Upper lobe of left lung (tissue), 6 donors: ENCODE measurements at places on chromosomes 3 and 15.

DNA sequence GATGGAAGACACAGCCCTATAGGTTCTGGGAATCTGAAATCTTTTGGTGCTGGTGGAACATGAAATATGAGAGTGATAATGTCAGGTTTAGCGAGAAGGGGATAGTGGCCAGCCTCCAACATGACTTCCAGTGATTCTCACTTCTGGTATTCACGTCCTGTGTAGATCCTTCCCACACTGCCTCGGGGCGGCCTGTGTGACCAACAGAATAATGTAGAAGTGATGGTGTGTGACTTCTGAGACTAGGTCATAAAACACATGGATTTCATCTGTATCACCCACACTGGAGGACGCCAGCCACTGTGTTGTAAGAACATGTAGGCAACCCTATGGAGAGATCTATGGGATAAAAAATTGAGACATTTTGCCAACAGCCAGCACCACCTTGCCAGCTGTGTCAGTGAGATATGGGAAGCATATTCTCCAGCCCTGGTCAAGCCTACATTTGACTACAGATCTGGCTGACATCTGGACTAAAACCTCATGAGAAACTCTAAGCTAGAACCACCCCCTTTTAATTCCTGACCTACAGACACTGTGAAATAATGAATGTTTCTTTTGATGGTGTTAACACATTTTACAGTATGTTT is 25.5 kb upstream of the NUDT16 start:
- no peak overlapping the region for H3K27ac ChIP-seq
- no peaks in the 10 kb centered on the region for H3K36me3 ChIP-seq
- no peaks in the 10 kb centered on the region for H3K27me3 ChIP-seq
- H3K4me1 ChIP-seq, result peaks cover 3% of the 10 kb centered on the region

DNA sequence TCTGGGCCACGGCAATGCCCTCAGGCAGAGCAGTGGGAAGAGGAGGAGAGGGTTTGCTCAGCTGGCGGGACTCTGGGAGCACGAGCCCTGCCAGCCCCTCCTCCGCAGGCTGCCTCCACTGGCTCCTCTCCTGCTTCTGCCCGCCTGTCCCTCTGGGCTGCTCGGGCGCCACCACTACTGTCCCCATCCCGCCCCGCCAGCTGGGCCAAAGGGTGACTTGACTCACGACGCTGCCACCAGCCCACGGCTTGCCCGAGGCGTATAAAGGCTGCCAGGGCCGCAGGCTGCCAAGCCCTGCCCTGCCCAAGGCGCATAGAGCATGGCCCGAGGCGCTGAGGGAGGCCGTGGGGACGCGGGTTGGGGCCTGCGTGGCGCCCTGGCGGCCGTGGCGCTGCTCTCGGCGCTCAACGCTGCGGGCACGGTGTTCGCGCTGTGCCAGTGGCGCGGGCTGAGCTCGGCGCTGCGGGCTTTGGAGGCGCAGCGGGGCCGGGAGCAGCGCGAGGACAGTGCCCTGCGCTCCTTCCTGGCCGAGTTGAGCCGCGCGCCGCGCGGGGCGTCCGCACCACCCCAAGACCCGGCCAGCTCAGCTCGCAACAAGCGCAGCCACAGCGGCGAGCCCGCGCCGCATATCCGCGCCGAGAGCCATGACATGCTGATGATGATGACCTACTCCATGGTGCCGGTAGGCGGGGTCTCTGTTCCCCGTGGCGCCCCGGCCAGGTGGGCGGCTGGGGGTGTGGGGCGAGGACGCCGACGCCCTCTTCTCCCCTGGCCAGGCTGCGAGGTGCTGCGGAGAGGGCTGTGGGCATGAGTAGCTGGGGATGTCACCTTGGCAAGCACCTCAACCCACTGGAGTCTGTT is at the start of gene GLDN:
Gene GLDN (plus strand): TSS at position 290 of the 861 bp plus-strand sequence. CDS start 30 bp downstream, at position 320.
- H3K4me1 ChIP-seq, result peaks cover 12% of the 10 kb centered on the region
- no peaks in the 10 kb centered on the region for H3K27me3 ChIP-seq
- DNase-seq, result peak; percentile 90
- peak within 1 kb of the TSS; percentile 45 for H3K27ac ChIP-seq
- no peaks in the 10 kb centered on the region for H3K36me3 ChIP-seq

DNA sequence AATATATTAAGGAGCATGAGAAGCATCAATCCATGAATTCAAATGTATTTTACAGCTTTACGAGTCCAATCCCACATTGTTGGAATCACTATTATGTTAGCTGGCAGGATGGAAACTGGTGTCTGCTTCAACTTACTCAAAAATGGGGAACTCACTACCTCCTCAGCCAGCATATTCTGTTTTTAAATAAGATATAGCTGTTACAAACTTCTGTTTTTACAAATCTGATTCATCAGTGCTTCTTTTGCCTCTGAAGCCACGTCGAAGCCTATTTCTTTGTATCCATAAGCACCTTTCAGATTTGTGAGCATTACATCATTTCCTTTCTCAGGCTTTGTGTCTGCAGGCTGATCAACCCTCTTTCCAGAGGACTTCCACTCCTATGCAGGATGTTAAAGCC is 105.9 kb downstream of the TPRG1 start:
- no peak overlapping the region for H3K4me3 ChIP-seq
- no peak for DNase-seq
- no peak overlapping the region for H3K27ac ChIP-seq
- peaks cover 11% of the 10 kb centered on the region for H3K4me1 ChIP-seq

DNA sequence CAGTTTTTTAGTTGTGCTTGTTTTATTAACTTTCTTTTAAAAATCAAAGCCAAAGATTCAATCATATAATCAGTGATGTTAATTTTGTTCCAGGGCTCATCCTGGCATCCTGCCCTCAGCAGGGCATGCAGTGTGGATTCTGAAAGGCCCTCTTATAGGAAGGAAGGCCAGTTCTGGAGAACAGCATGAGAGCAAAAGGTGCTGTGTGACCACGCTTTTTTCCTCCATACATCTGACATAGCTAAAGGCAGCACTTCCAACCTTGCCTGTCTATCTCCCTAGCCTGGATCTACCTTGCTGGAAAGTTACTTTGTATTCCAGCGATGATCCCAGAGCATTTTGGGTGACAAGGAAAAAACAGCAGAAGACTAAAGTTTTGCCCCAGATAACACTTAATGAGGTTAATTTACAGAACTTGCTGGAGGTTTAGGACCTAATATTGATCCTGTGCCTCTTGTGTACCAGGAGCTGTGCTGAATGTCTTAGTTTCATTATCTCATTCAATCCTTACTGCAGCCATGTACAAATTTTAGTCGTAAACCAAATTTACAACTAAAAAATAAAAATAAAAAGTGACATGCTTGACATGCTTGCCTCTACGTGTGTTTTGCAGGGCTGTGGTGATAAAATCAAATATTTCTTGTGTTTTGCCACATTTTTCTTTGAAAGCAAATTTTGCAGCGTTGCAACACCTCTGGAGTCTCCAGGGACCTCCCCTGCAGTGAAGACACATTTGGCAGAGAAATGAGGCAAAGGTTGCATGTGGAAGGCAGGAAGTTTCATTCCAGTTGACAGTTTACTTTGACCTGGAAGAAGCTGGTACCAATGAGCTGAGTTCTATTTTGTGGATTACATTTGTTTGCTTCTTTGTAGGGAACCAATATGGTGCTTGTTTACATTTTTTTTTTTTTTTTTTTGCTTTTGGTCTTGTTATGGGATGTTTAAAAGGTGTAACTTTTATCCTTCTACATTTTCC is 13.2 kb downstream of the IL1RAP start:
- no peak overlapping the region for H3K27ac ChIP-seq
- no peaks in the 10 kb centered on the region for H3K27me3 ChIP-seq
- peaks cover 5% of the 10 kb centered on the region for H3K4me1 ChIP-seq

DNA sequence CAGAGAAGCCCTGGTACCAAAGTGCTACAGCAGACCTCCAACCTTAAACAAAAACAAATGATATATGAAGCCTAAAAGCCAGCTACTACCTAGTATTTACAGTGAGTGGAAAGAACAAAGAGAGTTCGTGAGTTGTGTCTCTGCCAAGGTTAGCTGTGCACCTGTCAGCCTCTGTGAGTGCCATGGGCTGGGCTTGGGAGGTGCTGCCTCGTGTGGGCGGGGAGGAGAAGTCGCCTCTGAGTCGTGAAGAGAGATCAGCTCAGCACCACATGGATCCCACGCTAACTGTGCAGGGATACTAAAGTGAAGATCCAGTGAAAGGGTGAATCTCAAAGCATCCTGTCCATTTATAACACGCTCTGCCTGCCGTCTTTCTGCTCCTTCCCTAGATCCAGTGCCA is 101.9 kb downstream of the CHDH start:
- no peaks in the 10 kb centered on the region for H3K4me1 ChIP-seq
- H3K27ac ChIP-seq, result no peak overlapping the region
- no peaks in the 10 kb centered on the region for H3K27me3 ChIP-seq

DNA sequence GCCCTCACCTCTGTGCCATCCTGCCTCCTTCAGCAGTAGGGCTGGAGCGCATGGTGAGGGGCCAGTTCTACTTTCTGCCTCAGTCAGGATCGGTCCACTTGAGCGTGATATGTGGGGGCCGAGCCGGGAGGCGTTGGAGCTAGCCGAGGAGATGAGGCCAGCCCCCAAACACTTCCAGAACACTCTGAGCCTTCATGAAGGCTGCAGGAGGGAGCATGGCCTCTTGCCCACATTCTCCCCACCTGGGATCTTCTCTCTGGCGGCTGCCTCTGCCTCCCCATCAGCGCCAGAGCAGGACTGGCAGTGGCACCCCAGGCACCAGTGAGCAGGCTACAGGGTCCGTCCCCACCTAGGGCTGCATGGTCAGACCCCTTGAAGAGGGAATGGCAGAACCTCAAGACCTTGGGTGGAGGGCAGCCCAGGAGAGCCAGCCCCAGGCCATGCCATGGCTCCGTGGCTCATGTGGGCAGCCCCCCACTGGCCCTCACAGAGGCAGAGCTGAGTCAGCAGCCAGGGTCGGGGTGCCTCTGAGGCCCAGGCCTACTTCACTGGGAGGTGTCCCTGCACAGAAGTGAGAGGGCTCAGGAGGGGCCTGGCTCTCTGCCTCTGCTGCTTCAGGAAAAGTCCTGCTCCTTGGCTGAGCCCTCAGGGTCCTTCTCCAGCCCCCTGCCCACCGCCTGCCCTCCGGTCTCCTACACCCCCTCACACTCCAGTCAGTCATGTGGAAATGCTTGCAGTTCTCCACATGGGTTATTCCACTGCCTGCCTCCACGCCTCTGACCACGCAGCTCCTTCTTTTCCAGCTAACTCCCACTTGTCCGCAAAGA is 28.1 kb upstream of the CYP11A1 start:
- no peaks in the 10 kb centered on the region for H3K4me1 ChIP-seq
- no peak overlapping the region for H3K4me3 ChIP-seq
- no peaks in the 10 kb centered on the region for H3K27me3 ChIP-seq

- H3K27me3 ChIP-seq, result no peaks in the 10 kb centered on the region
- no peaks in the 10 kb centered on the region for H3K36me3 ChIP-seq
These were observed 31.3 kb downstream of the CD200 start for GRCh38 chr3:112364291-112364690.

DNA sequence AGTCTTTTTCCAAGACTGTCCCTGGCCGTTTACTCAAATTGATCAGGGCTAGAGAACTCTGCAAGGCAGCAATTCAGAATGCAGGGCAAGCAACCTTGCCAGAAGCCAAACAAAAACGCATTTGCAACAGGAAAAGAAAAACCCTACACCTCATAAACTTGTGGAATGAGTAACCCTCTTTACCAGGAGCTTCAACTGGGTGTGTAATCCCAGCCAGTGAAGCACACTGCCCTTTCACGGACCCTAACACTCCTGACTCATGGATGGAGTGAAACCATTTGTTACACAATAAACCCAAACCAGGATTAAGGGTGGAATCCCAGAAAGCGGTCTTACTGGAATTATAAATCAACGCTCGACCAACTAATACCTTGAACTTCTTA is 14.8 kb upstream of the LDHAL6B start:
- no peak for DNase-seq
- no peaks in the 10 kb centered on the region for H3K27me3 ChIP-seq
- no peak overlapping the region for H3K4me3 ChIP-seq
- H3K36me3 ChIP-seq, result peaks cover 58% of the 10 kb centered on the region
- no peaks in the 10 kb centered on the region for H3K4me1 ChIP-seq

DNA sequence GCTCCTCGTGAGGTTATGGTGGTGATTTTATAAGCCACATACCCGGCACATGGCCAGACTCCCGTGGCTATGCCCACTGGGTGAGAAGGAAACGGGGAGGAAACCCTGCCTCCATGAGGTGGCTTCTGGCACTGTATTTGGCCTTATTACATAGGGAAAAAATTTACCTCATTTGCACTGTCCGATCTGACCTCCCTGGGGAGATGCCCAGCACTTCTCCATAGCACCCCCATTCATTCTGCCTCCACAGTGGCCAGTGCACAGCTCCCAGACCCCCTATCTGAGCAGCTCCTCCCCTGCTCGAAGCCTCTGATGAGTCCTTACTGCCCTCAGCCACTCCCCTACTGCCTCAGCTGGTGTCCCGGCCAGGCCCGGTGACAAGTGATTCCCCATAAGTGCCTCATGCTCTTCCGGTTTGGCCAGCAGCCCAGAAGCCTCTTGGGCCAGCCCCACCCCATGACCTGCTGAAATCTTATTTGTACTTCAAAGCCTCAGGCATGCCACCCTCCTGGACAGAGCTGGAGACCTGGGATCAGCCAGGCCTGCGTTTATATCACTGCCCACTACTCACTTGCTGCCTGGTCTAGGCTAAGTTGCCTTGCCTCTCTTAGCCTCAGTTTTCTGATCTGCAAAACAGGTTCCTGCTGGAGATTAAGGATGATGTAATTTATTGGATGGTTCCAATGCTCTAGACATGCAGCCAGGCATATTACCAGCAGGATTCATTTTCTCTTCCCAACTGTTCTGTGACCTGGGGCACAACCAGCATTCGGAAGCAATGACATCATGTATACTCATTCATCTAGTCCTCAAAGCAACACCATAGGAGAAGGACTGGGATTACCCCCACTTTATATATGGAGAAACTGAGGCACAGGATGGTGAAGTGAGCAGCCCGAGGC is 30.6 kb upstream of the SLC6A6 start:
- H3K27me3 ChIP-seq, result no peaks in the 10 kb centered on the region
- H3K36me3 ChIP-seq, result no peaks in the 10 kb centered on the region
- peaks cover 60% of the 10 kb centered on the region for H3K4me1 ChIP-seq
- peak overlapping the region; percentile 71 for H3K27ac ChIP-seq

DNA sequence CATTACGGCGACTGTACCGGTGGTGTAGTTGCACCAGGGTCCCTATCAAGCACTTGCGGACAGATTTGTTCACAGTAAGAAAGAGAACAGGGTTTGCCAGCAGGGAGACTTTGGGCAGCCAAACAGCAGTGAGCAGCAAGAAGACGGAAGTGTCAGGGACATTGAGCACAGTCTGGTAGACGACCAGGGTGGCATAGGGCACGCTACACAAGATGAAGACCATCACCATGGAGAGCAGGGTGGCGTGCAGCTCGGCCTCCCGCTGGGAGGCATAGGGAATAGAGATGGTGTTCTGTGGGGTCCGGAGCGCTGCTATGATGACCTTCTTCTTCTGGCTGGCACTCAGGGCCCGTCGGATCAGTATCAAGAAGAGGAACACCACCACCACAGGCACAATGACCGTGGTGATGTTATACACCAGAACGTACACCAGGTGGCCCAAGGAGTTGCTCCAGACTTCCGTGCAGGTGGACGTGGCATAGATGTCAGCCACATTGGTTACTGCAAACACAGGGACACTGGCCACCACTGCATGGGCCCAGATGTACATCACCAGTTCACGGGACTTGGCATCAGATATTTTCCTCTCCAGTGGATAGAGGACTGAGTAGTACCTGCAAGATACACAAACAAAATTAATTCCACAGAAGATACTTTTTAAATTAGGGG is 19.1 kb upstream of the FSIP1 start:
- no peaks in the 10 kb centered on the region for H3K27me3 ChIP-seq
- no peak overlapping the region for H3K27ac ChIP-seq
- H3K4me3 ChIP-seq, result no peak overlapping the region
- H3K36me3 ChIP-seq, result no peaks in the 10 kb centered on the region
- no peaks in the 10 kb centered on the region for H3K4me1 ChIP-seq

- peaks cover 4% of the 10 kb centered on the region for H3K4me1 ChIP-seq
- no peak overlapping the region for H3K4me3 ChIP-seq
- no peaks in the 10 kb centered on the region for H3K27me3 ChIP-seq
- H3K27ac ChIP-seq, result no peak overlapping the region
These were observed 84.2 kb upstream of the SLC4A7 start for GRCh38 chr3:27568393-27568792.
